Stimulated activated CD8-positive, alpha-beta memory T cell treated with anti-CD3 and anti-CD28 coated beads, Interleukin-2, amount 100 ng/mL, for 1 hour (primary cell): ENCODE measurements at places on chromosomes 2 and 18.

DNA sequence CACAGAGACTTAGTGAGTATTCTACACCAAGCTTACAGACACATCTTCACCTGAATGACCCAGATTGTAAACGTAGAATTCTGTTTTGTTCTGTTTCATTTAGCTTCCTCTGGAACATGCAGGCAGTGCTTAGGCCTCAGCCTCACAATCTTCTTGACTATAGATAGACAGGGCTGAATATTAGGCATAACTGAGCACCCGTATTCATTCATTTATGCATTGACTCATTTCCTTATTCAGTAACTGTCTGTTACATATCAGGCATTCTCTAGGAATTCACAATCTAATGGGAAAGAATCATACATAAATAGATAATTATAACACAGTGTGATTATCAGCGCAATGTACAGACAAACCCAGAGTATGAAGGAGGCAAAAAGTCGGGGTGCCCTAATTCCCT is 124.9 kb upstream of the ETAA1 start:
- no peak for DNase-seq

DNA sequence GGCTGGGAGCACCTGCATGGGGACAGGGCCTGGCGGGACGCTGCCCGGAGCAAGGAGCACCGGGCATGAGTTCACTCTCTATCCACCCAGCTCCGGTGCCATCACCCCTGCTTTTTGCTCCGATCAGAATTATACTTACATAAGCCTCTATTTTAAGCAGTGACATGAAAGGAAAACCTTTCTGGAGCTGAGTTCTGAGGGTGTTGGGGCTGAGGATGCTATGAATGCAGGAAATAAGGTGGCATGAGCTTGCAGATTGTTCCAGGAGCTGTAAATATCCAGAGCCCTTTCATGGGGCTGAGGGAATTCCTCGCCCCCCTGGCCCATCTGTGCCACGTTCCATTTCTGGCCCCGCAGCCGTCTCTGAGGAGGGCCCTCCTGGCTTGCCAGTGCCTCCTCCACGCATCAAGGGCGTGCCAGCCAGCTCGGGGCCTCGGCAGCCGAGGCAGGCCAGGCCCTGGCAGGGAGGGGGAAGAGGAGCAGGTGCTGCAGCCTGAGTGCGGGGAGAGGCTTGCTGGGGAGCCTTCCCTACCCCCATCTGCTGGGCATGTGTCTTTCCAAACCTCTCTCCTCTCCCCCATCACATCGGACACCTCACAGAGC is 91.7 kb upstream of the MCFD2 start:
- DNase-seq: no peak

GRCh38 chr2:241797441-241798080 is 11.4 kb upstream of the NEU4 start:
- DNase-seq: no peak

DNA sequence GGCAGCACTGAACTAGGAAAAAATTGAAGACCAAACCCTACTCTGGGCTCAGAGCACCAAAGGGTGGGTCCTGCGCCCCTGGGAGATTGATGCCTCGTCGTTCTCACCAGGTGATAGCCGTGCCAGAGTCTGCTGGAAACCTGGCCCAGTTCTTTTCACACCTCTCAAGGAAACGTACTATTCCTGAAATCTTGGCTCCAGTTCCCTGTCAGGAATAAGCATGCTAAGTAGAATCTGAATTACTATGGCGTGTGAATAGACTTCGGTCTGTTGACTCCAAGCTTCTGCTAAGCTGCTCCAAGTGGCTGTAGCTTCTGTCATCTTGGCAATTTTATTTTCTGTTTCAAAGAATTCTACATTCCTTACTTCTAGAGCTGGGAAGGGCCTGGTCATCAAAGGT is 75.4 kb downstream of the MARCHF4 start:
- DNase-seq: no peak

DNA sequence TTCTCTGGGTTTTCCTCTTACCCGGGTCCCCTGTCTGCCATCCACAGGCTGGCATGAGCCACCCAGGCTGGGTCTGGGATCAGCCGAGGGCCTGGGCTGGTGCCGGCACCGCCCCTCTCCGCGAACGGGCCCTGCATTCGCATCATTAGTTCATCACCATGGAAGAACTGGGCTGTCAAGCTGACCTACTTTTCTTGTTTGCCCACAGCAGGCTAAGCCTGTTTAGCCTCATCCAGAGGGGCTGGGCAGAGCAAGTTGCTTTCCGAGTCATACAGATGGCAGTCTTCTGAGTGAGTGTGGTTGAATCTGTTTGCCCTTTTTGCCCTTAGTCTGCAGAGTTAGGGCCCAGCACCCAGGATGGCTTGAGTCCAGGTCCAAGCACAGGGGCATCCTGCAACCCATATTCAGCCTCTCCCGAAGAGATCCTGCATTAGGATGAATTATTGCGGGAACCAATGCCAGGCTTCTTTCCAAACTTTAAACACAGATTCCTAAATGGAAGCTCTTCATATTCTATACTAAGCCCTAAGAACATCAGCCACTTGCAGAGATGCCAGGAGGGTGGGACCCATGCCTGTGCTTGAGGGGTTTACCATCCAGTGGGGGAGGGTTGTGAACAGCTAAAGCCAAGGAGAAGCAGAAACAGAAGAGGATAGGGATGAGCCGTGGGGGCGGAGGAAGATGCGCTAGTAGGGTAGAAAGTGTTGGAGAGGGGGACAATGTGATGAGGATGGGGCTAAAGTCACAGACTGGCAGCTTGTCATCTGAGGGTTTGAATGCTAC is 68.0 kb downstream of the NPAS2 start:
- no peak for DNase-seq
